Stimulated activated CD8-positive, alpha-beta memory T cell treated with anti-CD3 and anti-CD28 coated beads, Interleukin-2, amount 100 ng/mL, for 48 hours (primary cell): ENCODE measurements at places on chromosomes 1 and 21.

GRCh38 chr1:98460136-98460535 is 201.4 kb upstream of the SNX7 start:
- DNase-seq, result no peak

- DNase-seq, result no peak
These were observed 896.5 kb downstream of the PLA2G4A start for GRCh38 chr1:187725216-187725615.

DNA sequence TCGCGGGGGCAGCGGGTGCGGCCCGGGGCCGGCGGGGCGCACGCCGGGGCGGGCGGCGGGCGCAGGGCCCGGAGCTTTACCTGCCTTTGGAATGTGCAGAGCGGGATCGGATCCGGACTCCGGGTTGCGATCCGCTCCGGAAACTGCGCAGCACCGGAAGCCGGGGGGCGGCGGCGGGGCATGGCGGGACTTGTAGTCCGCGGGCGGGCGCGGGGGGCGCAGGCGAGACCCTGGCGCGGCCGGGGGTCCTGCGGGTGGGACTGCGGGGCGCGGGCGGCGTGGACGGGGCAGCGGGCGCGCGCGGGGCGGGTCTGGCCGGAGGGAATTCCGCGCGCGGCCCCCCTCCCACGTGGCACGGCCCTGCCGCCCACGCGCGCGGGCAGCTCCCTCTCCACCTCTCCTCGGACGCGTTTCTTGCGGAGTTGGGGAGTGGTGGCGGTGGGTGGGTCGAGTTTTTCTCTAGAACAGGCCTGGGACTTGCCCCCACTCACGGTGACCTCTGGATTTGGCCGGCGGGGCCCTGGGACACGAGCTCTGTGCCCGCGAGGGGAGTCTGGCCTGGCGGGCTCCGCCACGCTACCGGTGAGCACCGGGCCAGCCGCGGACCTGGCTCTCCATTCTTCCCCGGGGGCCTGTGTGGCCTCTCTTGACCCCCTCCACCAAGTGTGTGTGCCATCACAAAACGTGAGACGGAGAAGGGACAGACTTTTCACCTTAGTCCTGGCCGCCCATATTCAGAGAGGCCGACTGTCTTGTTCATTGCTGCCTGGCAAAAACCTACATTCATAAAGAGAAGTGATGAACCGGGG is at the start of gene PRDM15:
TSS of gene PRDM15 (minus strand) at position 155 of the 809 bp plus-strand sequence. CDS start 18,981 bp downstream, outside the sequence.
- DNase-seq, result peak; percentile 79

DNA sequence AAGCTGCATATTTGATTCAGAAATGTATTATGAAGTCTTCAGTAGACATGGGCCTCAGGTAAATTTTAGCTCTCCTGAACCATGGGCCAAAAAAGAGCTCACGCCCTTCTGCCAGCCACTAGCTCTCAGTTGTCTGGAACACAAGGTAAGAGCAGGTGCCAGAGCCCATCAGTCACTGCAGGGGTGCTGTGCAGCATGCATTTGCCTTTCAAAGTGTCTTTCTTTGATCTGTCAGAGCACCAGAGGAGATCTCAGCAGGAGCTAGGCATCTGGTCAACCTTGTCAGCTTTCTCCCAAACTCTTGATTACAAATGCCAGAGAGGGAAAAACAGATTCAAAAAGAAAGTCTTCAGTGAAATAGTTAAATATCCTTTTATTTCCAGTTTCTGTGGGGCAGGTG is 332.3 kb downstream of the COL11A1 start:
- DNase-seq, result no peak

DNA sequence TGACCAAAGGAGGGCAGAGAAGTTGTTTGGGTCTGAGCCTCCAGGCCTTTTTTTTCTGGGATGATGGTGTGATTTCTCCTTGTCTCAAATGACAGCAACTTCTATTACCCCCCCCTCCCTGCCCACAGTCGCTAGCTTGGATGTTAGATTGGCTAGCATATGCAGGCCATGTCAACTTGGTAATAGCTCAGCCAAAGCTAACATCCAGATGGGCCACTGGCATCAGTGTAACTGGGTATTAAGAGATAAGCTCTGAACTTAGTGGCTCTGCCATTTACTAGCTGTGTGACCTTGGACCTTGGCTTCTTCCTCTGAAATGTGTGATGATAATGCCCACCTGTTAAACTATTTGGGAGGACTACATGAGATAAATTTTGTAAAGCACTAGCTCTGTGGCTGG is 86.9 kb upstream of the TSPAN2 start:
- DNase-seq, result no peak

DNA sequence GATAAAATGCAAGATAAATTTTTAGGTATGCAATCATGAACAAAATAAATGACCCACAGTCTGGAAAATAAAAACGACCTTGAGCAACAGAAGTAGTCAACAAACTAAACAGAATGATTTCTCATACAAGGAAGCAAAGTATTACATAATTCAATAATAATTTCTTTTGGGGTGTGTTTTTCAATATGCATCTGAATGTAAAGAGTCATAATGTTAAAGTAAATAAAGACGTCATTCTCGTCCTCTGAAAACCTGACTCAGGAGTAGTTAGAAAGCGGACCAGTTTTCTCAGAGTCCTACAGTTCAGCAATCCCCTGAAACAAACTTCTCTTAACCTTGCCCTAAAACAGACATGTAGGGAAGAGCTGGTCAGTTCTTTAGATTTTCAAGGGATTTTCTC is 18.6 kb downstream of the CDC42BPA start:
- no peak for DNase-seq

DNA sequence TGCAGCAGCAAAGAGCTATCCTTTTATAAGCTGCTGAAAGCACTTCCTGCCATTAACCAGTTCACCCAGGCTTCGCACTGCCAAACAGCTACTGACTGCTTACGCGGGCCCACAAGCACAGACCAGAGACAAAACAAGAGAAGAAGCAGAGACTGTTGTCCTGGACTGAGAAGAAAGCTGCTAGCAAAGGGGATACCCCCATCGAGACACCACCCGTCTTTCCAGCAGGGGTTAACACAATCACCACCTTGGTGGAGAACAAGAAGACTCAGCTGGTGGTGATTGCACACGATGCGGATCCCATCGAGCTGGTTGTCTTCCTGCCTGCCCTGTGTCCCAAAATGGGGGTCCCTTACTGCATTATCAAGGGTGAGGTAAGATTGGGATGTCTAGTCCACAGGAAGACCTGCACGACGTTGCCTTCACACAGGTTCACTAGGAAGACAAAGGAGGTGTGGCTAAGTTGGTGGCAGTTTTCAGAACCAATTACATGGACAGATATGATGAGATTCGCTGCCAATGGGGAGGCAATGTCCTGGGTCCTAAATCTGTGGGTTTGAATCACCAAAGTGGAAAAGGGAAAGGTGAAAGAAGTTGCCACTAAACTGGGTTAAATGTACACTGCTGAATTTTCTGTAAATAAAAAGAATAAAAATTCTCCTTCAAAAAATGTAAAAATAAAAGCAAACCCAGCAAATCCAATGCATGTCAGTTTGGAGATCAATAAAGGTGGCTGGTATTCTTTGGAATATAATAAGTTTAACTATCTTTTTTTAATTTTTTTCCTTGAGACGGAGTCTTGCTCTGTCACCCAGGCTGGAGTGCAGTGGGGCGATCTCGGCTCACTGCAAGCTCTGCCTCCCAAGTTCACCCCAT is 1.2 kb downstream of the FMO5 start:
- DNase-seq, result no peak

- no peak for DNase-seq
These were observed 195.9 kb downstream of the TOMM20 start for GRCh38 chr1:234932511-234933430.

- no peak for DNase-seq
These were observed 960 bp downstream of the MX2 start for GRCh38 chr21:41362605-41363369.

DNA sequence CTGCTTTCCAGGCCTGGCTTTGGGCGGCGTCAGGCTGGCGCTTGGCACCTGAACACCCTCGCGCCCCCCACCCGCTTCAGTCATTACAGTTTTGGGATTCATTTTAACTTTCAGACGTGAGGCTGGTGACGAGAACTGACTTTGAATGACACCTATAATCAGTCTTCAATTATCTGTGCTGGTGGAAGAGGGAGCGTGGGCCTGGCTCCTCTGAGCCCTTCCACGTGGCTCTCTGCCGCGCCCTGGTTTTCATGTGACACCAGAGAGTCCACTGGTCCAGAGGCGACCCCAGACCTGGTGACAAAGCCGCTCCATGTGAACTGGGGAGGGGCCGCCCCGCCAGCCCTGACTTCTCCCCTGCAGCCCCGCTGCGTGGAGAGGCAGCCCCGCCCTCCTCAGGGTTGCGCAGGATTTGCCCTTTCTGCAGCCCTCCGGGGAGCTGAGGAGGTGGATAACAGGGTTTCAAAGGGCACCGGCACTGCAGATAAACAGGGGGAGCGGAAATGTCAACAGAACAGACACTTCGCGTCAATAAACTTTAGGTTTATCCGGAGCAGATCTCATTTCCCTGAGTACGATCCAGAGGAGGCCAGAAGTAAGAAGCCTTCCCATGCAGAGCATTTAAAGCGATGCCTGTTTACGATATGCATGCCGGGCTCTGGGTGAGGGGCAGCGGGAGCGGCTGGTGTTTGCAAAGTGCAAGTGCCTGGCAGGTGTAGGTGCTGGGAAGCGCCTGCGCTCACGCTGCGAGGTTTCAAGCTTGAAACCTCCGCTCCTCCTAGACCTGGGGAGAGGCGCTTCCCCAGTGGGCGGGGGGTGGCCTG is 56.4 kb downstream of the AJAP1 start:
- DNase-seq, result no peak

DNA sequence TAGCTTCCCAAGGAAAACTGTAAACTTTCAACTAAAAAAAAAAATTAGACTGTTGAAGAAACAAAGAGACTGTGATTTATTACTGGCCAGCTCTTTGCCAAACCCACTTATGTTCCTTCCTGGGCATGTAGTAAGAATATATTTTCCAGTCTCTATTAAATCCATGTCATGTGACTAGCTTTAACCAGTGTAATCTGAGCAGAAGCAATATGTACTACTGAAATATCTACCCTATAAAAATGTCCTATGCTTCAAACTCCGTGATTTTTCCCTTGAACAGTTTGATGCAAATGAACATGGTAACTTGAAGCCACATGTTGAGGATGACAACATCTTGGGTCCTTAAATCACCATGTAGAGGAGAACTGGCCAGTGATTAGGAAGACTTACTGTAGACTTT is 144.5 kb downstream of the NTMT2 start:
- no peak for DNase-seq

- no peak for DNase-seq
These were observed 13.5 kb downstream of the ZZZ3 start for GRCh38 chr1:77668924-77669449.

- DNase-seq, result no peak
These were observed 22.8 kb upstream of the KCNC4 start for GRCh38 chr1:110187139-110187890.

DNA sequence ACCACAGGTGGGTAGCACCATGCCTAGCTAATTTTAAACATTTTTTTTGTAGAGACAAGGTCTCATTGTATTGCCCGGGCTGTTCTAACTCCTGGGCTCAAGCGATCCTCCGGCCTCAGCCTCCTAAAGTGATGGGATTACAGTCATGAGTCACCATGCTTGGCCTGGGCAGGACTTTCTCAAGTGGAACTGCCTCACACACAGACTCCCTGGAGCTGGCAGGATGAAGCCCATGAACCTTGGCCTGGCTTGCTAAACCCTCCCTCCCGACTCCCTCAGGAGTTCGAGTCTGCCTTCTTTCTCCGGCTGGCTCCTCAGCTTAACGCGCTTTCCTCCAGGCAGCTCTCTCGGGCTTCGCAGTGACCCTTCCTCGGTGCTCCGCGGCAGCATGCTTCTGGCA is 7.7 kb upstream of the ECE1 start:
- no peak for DNase-seq

DNA sequence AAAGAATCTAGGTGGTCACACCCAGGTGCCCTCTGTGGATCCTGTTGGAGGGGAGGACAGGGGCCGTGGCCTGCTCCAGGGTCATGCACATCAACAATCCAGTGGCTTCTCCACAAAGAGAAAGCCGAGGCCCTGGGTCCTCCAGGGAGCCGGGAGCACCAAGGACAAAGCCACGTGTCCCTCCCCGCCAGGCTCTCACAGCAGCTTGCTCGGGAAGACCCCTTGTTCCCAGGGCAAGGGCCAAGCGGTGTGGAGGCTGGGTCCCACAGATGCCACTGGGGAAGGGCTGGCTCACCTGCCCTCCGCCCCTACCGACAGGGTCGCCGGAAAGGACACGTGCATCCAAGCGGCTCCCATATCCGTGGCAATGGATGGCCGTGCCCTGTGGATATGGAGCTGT is 192.9 kb upstream of the VAMP3 start:
- DNase-seq, result no peak

GRCh38 chr1:69363236-69363635 is 204.5 kb upstream of the LRRC7 start:
- DNase-seq, result no peak

DNA sequence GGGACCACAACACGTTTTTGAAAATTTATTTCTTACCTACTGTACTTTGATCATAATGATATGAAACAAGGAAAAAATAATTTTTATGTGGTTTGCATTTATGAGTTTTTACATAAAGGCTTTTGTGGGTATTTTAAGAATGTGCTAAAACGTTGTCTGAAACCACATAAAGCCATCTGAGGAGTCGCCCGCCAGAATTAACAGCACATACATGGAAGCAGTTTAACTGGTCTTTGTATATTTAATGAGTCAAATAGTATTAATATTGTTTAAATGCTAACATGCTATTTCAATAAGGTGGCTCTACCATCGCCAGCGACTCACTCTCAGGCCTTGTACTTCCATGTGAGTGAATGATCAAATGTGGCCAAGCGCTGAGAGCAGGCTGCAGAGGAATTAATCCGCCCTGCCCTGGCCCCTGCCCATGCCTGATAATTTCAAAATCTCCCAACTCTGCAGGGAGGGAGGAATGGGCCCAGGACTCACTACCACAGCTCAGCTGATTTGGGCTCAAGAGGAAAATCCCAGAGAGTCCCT is 49.6 kb downstream of the SLC66A1 start:
- no peak for DNase-seq

DNA sequence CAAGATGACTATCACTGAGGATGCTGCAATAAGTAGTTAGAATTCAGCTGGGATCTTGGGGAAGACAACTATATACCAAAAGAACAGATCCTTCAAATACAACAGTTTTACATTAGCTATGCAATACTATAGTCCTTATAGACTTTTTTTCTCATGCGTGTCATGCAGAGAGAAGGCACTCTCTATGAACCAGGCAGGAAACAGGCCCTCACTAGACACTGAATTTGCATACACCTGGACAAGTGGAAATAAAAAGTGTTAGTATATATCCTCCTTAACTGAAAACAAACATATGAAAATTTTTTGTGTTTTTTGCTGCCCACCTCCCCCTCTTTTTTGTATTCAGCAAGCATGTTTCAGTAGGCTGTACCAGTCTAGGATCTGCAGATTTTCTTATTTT is 29.9 kb downstream of the TMCO1 start:
- DNase-seq, result no peak
